ENCODE measurements at places on chromosomes 11 and 22.
A peak's percentile ranks its signal among the peaks of the same experiment; 100 is the strongest.

DNA sequence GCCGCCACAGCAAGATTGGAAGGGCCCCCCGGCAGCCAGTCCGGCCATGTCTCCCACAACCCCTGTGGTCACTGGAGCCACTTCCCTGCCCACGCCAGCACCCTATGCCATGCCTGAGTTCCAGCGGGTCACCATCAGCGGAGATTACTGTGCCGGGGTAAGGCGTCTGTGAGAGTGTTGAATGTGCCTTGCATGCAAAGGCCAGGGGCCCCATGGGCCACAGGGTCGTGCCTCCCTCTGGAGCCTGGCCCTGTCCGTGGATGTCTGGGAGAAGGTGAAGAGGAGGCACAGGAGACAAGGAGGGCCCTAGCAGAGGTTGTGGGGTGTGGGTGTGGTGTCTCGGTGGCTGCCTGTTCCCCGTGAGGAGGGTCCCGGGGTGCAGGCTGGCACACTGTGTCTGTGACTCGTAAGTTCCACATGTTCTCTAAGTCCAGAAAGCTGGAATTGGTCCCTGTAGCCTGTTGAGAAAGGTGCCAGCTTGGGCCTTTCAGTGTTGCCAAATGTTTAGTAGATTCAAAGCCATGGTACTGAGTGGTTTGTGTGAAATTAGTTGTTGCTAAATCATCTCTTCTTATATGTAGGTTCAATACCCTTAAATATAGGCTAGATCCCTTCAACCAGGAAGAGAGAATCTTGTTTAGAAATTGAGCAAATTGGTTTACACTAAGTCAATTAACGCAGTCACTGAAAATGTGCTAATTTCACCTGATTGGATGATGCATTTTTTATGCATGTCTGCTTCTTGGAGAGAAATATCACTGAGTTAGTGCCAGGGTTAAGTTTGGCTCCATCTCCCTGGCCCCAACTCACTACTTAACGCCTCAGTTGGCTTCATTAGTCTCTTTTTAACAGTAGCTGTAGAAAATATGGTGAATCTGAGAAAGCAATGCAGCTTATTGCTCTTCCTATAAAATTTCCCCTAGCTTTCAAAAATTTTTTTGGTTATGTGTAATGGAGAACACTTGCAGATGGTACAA, 23.8 kb downstream of the AMPD3 start:
- no peak for DNase-seq

DNA sequence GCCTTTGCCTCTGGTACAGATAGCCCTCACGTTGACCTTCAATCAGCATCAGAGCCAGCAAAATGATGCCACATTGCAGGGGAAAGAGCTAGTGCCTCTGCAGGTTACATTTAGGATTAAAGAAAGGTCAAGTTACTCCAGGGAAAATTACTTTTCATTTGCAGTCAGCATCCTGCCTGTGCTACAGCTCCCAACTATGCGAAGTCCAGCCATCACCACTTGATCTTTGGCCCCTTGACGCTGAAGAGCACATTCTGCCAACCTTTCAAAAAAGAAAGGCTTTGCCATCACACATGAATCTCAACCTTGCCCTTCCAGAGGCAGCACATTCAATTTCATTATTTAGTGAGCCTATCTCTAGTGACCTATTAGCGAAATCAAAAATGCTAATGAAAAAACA, 11.3 kb downstream of the FJX1 start:
- no peak for DNase-seq

DNA sequence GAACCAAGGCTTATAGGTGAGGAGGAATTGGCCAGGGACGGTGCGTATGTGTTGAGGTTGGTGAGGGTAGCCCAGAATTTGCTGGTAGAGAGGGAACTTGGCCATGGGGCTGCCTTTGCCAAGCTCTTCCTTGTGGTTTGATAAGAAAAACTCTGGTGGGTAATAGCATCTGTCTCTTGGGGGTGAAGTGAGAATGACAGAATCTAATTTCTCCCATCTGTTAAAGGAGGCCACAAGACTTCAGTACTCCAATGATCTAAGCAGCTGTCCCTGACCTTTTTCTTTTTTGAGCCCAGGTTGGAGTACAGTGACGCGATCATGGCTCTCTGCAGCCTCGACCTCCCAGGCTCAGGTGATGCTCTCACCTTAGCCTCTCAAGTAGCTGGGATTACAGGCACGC, 36.0 kb upstream of the PICK1 start:
- DNase-seq = no peak

DNA sequence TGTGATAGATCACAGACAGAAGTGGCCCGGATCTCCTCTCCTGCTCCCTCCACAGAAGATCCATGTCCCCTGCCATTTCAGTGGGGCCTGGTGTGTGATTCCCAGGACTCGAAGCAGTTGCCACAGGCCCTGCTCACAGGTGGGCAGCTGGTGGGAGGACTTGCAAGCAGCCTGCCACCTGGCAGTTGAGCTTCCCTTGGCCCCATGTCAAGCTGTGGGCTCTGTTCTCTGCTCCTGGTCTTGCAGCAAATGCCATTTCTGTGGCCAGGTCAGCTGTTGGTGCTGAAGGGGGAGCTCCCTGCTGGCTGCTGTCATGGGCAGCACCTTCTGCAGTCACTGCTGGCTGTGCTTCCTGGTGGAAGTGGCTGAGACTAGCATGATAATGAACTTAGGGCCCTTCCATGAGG, 59.1 kb upstream of the SLC22A12 start:
- DNase-seq = no peak

DNA sequence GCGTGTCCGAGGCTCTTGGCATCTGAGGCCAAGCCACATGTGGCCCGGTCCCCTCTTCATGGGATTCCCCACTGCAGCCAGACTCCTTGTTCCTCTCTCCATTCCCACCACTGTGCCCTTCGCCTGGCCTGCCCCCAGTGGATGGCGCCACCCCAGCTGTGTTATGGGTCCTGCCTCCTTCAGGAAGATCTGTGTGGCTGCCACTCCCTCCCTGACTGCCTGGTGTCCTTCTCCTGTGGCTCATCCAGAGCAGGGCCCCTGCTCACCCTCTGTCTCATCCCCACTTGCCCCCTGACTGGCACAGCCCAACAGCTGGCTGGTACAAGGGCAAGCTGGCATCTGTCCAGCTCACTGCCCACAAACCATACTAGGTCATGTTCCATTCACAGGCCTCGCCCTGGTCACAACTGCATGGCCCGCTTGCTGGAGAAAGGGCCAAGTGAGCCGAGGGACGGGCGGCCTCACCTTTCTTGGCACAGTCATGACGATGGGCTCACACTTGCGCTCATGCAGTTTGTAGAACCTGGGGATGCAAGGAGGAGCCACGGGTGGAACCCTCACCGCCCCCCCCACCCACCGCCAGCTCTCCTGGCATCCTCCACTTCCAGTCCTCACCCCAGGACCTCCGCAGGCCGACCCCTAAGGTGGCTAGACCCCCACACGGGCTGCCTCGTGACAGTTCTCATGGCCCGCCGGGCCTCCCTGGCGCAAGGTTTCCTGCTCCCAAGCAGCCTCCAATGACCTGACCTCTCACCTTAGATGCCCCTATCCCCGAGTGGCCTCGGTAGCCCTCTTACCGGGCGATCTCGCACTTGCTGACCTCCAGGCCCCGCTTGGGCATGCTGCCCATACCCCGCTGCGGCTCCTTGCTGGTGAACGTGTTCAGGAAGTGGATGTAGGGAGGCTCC, 2.1 kb upstream of the PTPRCAP start:
- no peak for DNase-seq

DNA sequence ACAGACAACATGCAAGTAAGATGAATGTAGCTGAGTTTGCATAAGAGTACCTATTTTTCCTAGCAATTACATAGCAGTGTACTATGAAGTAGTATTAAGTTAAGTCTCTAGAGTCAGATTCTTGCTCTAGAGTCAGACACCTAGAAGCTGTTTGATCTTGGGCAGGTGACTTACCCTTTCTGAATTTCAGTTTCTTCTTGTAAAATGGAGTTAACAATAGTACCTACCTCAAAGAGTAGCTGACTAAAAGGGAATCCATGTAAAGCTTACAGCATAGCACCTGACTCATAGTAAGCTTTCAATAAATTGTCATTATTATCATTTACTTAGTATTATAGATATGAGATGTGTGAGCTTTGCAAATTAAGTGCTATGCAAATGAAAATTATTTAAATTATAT, 47.8 kb upstream of the PTPRJ start:
- no peak for DNase-seq

- no peak for DNase-seq
Observed at GRCh38 chr22:50091092-50091768, 1.4 kb downstream of the MOV10L1 start.

DNA sequence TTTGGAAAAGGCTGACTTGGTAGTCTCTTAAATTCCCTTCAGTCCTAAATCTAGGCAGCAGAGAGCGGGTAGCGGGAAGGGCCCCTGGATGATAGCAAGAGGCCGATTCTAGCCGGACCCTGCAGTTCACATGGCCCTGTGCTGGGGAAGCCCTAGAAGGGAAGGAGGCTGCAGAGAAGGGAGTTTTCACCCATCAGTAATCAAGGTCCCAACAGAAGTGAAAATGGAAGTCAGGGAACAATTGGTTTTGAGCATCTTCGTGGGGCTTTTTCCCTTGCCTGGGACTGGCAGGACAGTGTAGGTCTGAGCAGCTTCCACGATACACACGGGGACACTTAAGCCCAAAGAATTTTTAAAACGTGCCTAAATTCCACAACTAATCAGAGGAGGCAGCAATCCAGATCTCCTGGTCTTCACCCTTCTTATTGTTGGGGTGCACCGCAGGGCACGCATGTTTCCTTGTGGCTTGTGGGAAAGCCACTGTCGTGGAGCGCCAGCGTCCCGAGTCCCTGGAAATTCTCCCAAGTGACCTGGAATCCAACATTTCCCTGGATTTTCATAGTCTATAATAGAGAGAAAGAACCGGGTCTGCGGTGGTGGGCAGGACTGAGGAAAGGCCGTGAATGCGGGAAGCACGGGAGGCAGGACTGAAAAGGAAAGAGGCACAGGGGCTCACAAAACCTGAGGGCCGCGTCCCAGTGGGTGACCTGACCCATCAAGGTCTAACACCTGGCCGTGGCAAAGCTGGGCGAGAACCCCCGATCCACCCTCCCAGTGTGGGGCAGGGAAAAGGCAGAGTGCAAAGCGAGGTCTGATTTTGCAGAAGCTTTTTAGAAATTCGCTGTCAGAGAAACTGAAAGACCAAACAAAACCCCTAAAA, 846 bp upstream of the OAF start:
- DNase-seq = no peak

- DNase-seq = no peak
Observed at GRCh38 chr11:94574193-94574961, 7.2 kb downstream of the PIWIL4 start.

DNA sequence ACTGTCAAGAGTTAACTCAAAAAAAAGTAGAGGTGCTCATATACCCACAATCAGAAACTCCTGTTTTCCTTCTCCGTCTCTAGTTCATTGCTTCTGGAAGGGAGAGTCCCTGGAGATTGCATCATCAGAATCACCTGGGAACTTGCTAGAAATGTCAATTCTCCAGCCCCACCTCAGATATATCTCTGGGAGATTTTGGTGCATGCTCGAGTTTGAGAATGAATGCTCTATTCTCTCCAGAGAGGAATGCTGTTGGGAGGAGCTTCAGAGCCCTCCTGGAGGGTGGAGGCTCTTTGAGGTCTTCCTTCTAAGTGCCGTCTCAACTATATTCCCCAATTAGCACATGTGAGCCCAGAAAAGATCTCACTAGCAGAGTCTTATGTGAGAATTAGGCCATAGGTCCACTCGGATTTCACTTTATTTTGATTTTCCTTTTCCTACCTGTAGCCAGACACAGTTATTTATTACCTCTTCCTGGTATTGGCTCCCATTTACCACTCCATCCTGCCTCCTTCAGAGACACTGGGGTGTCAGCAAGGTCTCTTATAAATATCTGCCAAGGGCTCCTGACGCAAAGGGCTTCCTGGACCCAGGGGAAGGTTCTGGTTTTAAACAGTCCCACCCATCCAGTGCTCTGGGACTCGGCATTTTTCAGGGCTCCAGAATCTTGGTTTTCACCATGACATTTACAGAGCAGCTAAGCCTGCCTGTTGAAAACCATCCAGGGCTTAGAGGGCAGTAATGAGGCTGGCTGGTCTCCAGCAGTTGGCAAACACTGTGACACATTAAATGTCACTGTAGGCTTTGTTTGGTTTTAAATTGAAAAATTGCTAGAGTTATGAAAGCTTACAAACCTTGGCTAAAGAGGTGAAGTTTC, 136.2 kb downstream of the CD44 start:
- DNase-seq = no peak

- DNase-seq = peak; percentile 60
Observed at GRCh38 chr11:77191823-77192495, 63.9 kb downstream of the MYO7A start.

DNA sequence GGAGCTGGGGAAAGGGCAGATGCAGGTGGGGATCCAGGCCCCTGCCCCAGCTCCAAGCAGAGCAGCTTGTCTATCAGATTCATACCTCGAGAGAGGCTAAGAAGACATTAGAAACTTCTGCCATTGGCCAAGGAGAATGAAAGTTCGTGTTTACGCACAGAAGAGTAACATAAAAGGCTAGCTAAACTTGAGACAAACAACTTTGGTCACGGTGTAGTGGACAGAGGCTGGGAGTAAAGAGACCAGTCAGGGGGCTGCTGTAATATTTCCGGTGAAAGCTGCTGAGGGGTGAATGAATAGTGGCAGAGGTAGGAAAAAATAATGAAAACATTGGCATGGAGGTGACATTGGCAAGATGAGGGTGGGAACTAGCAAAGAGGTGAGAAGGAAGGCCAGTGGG, 22.9 kb downstream of the PHF21B start:
- DNase-seq = no peak

GRCh38 chr11:10674440-10674855, 19.1 kb downstream of the IRAG1 start:
- no peak for DNase-seq

DNA sequence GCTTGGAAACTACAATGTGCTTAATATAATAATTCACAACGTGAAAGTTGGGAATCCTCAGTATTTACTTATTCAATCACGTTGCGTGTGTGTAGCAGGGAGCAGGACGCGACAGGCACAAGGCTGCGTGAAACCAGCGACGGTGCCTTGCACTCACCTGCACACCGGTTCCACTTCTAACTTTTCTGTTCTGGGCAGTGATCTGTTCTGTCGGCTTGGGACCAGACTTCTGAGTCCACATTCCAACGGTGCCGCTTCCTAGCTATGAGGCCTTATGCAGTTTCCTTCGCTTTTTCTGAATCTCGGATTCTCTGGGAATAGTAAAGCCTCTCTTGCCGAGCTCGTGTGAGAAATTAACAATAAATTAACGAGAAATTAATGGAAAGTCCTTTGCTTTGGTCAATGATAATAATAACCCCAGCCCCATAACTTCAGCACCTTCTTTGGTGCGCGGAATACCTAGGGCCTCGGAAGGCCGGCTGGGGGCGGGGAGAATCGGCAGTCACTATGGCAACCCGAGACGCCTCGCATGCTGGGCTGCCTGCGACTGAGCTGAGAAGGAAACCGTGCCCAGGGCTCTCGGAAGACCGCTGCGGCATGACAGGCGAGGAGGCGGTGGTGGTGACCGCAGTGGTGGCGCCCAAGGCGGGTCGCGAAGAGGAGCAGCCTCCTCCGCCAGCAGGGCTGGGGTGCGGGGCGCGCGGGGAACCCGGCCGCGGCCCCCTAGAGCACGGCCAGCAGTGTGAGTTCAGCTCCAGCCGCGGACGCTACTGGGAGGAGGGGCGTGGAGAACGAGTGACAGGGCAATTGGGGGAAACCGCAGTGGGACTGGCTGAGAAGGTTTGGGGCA, at the start of gene C11orf97:
Gene C11orf97 (plus strand): TSS at position 530 of the 850 bp plus-strand sequence. CDS start 68 bp downstream, at position 598.
- peak; percentile 69 for DNase-seq

GRCh38 chr11:76193219-76193618, 13.1 kb downstream of the WNT11 start:
- DNase-seq = peak; percentile 42
